ENCODE measurements at places on chromosomes 12 and 14.

- DNase-seq, result no peak
These were observed 86.3 kb downstream of the DCAF5 start for GRCh38 chr14:69066396-69067171.

DNA sequence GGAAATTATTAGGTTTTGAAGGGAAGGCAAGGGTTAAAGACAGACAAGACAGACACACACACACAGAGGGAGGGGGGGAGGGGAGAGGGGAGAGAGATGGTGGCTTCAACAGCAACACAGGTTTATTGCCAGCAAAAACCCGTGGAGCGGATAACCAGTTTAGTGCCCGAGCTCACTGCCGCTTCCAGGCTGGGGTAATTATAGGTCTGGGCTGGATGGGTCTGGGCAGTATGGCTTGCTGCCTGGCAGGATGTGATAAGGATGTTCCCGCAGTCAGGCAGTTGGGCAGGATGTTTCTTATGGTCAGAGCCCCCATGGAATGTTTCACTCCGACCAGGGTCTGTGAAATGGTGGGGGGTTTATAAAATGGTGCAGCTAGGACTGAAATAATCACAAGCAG, 4.4 kb upstream of the TDRD9 start:
- no peak for DNase-seq

DNA sequence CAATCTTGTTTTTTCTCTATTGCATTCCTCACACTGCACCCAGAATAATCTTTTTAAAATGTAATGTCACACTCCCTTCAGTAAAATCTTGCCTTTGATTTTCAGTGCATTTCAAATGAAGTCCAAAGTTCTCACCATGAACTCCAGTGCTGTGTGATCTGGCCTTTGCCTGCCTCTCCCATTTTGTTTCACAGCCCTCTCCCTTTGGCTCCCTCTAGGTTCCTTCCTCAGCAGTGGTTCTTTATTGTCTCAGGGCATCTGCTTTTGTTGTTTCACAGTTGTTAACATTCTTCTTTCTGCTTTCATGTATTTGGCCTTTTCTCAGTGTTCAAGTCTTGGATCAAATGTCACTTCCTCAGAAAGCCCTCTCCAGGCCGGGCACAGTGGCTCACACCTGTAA, 84.5 kb upstream of the AMN1 start:
- DNase-seq, result no peak

DNA sequence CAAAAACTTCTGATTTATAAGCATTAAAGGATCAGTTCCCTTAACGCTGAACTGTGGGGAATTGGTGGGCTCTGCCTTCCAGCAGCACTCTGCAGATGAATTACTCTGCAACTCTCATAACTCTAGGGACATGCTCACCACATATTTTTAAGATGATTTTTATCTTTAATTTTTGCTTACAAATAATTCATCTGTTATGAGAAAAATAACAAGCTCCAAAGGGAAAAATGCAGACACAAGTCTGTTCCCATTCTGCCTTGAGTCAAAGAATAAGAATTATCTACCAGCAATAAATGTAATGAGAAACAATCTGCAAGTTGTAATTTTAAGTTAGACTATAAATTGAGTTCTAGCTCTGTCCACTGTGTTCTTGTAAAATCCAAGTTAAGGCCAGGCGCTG, 133.1 kb upstream of the MDM1 start:
- no peak for DNase-seq

DNA sequence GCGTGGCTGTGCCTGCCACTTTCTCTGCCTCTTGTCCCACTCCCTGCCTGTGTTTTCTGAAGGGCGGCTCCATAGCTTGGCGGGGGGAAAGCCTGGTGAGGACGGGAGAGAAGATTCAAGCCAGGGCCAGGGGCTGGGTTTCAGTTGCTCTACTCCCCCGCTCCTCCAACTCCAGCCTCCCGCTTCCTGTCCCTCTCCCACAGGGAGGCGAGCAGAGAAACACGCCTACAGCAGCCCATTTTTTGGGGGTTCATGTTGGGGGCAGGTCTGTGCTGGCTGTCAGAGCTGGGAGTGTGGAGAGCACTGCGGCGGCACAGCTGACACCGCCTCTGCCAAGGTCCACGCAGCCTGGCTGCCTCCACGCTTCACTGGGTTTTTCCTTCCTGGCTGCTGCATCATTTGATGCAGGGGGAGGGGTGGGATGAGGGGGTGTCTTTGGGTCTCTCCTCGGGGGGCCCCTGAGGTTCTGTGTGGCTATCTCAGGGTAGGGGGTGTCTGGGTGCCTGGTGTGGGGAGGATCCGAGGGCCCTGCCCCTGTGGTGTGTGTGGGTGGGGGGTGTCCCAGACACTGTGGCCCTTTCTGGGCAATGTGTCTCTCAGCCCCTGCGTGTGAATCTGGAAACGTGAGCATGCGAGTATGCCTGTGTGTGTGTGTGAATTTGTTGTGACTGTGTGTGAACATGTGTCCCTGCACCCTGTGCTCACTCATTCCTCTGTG, 10.7 kb upstream of the KRT80 start:
- peak; percentile 23 for DNase-seq

DNA sequence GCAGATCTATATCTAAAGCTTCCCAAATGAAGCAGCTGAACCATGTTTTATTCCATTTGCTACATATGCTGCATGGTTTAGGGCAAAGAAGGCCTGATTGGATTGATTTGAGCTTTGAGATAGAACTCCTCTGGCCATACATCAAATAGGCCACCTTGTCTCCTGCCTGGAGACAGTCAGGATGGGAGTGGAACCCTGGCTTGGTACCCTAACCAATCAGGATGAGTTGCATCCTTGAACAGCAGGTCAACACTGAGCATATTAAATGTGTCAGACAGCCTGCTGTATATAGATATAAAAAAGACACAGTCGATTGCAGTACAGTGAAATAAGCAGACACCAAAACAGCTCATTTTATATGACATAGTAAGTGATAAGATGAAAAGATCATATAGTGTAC, 291.7 kb downstream of the NUAK1 start:
- no peak for DNase-seq

- no peak for DNase-seq
These were observed 7.8 kb downstream of the CTDSP2 start for GRCh38 chr12:57838594-57839302.

DNA sequence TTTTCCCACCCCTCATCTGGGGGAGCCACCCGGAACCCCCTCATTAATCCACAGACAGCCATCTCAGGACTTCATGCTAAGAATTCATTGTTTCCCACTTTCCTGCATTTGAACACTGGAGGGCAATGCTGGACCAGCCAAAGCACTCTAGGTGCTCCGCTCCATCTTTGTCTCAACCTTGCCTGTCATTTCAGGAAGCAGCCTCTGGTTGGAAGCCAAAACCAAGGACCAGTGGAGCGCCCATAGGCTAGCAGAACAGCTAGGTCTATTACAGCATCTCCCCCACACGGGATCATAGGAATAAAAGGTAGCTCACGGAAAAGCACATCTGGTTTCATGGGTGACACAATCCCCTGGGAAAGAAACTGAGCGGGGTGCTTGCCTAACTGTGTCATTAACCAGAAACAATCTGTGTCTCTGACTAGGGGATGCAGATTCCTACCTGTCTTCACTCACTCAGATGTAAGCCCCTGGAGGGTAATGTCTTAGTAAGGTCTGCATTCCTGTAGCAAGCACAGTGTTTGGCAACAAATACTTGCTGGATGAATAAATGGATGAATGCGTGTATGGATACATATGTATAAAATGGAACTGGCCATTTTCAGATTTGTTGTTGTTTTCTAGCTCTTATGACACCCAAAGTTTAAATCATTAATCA, 197.0 kb downstream of the DAD1 start:
- DNase-seq, result no peak

- no peak for DNase-seq
These were observed 10.1 kb downstream of the MLF2 start for GRCh38 chr12:6742834-6743233.

DNA sequence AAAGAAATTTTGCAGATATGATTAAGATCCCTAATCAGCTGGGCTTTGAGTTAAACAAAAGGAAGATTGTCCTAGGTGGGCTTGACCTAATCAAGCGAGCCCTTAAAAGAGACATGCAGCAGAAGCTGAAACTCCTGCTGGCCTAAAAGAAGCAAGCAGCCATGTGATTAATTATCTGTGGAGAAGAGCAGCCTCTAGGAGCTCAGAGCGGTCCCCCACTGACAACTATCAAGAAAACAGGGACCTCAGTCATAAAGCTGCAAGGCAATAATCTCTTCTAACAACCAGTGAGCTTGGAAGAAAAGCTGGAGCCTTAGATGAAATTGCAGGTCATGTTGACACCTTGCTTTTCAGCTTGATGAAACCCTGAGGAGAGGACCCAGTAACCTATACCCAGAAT, 288.9 kb upstream of the CLEC14A start:
- no peak for DNase-seq

GRCh38 chr12:7989827-7990491, 42.6 kb upstream of the FOXJ2 start:
- DNase-seq, result no peak

- DNase-seq, result peak; percentile 72
These were observed 167.9 kb downstream of the PHETA1 start for GRCh38 chr12:111201036-111201435.

- no peak for DNase-seq
These were observed 282.3 kb downstream of the CACNA1C start for GRCh38 chr12:2335109-2335508.

DNA sequence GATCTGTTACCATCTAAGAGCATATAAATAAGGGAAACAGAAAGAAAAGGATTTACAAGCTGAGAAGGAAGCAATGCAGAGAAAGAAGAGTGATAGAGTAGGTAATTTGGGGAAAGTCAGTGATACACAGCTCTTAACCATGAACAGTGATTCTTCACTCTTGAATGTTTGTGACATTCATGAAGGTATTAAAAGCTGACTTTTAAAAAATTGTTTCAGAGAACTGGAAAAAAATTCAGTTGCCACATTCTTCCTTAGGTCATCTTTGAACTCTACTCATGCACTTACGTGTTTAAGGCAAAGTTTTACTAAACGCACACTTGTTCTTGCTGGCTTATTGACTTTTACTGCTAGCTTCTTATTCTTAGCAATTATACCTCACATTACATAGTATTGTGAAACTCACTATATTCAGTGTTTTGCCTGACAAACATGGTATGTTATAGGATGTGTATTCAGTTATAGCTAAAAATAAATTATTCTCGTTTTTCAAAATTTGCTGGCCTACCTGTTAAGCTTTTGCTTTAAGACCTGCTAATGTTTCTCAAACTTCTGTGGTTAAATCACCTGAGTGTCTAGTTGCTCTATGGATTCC, 10.9 kb downstream of the HIF1A start:
- no peak for DNase-seq

GRCh38 chr12:96078231-96079135, 43.1 kb upstream of the LTA4H start:
- DNase-seq, result no peak

- DNase-seq, result no peak
These were observed 190.6 kb downstream of the PHLDA1 start for GRCh38 chr12:75840994-75841355.

DNA sequence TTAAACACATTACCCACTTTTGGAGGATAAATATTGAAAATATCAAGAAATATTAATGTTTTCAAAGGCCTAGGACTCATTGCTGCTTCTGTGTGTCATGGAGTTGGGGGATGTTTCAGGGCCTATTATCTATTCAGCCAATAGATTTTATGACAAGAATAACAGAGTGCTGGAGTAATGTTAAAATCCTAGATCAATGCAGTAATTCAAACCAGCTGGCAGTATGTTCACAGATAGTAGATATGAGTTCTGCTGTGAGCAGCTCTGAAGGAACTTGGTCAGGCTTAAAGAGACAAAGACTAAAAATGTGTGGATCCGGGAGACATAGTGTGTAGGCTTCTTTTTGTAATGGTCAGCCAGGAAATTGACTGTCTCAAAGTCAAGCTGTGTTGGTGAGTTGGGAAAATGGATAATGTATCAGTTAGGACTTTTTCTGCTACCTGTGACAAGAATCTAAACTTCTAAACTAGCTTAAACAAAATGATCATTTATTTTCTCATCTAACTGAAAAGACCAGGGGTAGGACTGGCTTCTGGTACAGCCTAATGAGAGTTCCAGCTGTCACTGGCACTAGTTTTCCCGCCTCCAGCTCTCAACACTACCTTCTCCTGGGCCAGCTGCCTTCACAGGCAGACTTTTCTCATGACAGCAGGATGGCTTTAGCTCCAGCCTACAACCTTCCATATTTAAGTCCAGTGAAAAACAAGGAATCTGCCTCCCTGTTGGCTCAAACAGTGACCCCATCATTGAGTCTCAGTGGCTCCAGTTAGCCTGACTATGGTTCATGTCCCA, 16.3 kb upstream of the POLR3B start:
- DNase-seq, result no peak

DNA sequence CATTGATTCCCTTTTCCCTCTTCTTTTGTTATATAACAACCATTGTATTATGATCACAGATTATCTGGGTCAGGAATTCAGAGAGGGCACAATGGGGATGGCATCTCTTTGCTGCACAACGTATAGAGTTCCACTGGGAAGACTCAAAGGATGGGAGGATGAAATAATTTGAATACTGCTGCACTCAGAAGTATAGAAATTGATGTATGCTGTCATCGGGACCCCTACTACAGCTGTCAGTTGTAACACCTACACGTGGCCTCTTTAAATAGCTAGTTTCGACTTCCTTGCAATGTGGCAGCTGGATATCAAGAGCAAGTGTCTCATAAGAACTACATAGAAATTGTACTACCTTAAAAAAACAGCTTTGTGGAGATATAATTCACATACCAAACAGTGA, 408.1 kb downstream of the PDZRN4 start:
- no peak for DNase-seq

- peak; percentile 33 for DNase-seq
These were observed 100.1 kb downstream of the PPP1R12A start for GRCh38 chr12:79834712-79835376.

- no peak for DNase-seq
These were observed 23.5 kb downstream of the SIX6 start for GRCh38 chr14:60532442-60532841.

- DNase-seq, result no peak
These were observed 167.4 kb upstream of the RGS6 start for GRCh38 chr14:71764701-71765382.

DNA sequence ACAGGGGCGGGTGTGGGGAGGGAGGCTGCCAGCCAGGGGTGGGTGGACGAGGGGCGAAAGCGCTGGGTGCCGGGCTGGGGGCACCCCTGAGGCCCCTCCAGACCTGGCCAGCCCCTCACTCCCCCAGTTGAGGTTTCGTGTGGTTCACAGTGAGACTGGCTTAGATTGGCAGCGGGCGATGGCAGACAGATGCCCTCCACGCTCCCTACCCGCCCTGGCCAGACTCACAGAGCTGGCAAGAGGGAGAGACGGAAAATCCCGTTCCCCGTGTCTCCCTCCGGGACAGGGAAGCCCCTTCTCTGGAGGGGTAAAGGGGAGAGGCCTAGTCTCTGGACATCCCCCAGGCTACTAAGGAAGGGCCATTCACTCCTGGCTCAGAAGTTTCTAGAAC, 33.2 kb upstream of the VPS37B start:
- DNase-seq, result no peak

- peak; percentile 80 for DNase-seq
These were observed 157.4 kb upstream of the FOXG1 start for GRCh38 chr14:28608851-28609828.
